ENCODE measurements at places on chromosomes 7 and 10. TPM values are rescaled to one million over a fixed set of nuclear protein-coding genes. Genes with fewer than 3 reads are reported as not detected.

The PCLO gene
- 7.2 TPM for total RNA-seq

The CRYGN gene
- total RNA-seq = 1.2 TPM

The SYT15 gene
- total RNA-seq = 2.7 TPM

The CYP2C8 gene
- total RNA-seq = 1.1 TPM

The GJD4 gene
- not detected for total RNA-seq

The AIMP2 gene
- 37.6 TPM for total RNA-seq

The HTR7 gene
- total RNA-seq = 1.4 TPM

The ANKRD61 gene
- total RNA-seq = not detected

The CLCN1 gene
- 3.9 TPM for total RNA-seq

The PIP gene
- not detected for total RNA-seq

The CISD1 gene
- 22.5 TPM for total RNA-seq

The P4HA1 gene
- total RNA-seq = 52.2 TPM

The FKBP6 gene
- not detected for total RNA-seq
